Stimulated activated CD8-positive, alpha-beta memory T cell treated with anti-CD3 and anti-CD28 coated beads, Interleukin-7, amount 100 ng/mL, for 1 hour (primary cell): ENCODE measurements at places on chromosomes 4 and X.

GRCh38 chrX:130125091-130125874 is 15.0 kb upstream of the ELF4 start:
- no peak for DNase-seq

- DNase-seq: no peak
Measured at GRCh38 chr4:23930750-23931488, 41.1 kb upstream of the PPARGC1A start.

DNA sequence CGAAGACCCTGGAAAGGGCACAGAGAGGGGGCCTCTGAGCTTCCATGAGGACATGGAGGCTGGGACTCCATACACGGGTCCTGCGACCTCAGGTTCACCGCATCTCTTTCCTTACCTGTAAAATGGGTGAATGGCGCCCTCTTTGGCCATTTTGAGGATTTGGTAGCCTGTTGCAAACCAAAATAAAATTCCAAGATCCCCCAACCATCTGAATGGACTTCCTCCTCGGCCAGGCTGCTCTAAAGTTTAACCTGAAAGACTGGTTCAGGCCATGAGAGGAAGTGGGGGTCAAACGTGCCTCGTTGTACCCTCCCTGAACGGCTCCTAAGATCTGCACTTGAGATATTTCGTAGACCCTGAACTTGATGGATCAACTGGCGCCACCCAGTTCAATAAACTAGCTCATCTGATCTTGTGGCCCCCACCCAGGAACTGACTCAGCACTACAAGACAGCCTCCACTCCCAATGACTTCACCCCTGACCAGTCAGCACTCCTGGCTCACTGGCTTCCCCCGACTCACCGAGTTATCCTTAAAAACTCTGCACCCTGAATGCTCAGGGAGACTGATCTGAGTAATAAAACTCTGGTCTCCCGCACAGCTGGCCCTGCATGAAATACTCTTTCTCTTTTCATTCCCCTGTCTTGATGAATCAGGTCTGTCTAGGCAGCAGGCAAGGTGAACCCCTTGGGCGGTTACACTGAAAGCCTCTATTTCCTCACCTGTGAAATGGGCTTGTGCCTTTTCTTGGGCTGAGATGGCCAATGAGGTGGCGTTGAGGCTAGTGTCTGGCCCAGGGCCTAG is 32.9 kb upstream of the GPR78 start:
- DNase-seq: no peak

DNA sequence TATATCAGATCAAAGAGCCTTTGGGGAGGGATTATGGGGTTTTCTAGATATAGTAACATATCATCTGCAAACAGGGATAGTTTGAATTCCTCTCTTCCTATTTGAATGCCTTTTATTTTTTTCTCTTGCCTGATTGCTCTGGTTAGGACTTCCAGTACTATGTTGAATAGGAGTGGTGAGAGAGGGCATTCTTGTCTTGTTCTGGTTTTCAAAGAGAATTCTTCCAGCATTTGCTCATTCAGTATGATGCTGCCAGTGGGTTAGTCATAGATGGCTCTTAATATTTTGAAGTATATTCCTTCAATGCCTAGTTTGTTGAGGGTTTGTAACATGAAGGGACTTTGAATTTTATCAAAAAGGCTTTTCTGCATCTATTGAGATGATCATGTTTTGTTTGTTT is 25.6 kb upstream of the ABCB7 start:
- no peak for DNase-seq

DNA sequence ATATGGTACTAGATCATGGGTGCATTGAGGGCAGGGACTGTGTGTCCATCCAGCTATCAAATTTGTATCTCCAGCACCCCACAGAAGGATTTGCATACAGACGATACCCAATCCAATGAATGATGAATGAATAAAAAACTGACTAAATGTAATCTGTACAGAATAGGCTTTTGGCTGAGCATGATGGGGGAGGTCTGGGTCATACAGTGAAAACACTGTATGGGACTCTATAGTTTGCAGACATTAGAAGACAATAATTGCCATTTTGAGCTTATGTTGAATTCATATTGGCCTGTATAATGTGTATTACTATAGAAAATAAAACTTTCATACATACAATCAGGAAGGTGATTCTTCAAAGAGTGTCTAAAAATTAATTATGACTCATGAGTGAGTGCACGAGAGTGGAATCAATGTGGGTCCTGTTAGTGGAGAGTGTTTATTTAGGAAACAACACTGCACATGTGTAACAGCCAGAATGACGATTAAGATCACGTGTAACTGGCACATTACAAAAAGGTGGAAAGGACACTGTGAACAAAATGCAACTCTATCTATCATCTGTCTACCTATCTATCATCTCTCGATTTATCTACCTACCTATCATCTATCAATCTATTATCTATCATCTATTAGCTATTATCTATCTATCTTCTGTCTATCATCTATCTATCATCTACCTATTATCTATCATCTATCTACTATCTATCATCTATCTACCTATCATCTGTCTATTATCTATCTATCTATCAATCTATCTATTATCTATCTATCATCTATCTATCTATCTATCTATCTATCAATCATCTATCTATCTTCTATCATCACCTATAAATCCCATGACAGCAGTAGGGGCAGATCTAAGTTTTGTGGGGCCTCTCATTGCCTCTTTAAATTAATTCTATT is 201.3 kb downstream of the PTTG2 start:
- DNase-seq: no peak
